ENCODE measurements at places on chromosomes 3 and 15. TPM values are rescaled to one million over a fixed set of nuclear protein-coding genes. Genes with fewer than 3 reads are reported as not detected.

ITPKA gene
- 33.3 TPM for polyA plus RNA-seq

PLA1A gene
- 2.9 TPM for polyA plus RNA-seq

FOXP1 gene
- polyA plus RNA-seq, result 76.8 TPM

PP2D1 gene
- 0.40 TPM for polyA plus RNA-seq

DNA sequence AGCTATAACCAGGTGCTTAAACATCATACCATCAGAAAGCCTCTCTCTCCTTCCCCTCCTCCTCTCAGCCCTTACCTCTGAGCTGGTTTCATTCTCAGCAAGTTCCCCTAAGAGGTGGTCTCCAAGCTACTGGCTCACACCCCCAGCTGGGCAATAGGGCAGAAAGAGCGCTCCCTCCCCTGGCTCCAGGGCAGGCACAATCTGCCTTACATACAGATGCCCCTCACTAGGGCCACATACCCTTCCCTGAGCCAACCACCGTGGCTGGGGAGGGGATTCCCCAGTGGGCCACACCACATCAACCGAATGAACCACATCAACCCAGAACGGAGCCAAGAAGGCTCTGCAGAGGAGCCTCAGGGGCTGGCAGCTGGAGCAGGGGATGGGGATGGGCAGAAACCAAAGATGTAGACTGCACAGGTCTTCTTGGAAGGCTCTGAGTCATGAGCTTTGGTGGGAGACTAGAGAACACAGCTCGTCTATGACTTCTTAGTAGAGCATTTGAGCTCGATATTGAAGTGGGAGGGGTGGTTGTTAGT, 4.6 kb upstream of the FBLN2 start:
- DNase-seq, result no peak

GRCh38 chr3:12195231-12195630, 36.5 kb upstream of the TIMP4 start:
- no peak for DNase-seq

DNA sequence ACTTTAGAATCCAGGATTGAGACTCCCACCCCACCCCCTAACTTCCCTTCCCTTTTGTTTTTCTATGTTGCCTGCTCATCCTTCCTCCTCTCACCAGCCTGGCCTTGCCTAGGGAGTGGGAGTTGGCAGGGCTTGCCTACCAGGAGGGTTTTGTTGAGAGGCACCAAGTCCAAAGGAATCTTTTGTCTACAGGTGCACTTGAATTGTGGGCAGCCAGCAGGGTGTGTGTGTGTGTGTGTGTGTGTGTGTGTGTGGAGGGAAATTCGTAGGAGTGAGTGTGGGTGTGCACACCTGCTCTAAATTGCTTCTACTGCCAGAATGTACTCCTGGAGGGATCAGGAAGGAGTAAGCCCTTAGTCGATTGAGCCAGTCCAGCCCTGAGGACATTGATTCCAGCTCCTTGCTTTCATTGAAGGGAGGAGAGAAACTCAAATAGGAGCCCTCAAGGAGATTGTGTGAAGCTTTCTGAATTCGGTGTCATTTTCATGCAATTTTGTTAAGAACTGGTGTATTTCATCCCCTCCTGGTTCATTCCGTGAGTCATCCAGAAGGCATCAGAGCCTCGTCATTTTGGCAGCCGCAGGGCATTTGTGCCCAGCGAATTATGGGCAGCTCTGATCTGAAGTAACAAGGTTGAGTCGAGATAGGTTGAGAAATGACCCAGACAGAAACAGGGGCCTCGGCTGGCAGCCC, 112.1 kb downstream of the SLCO3A1 start:
- no peak for DNase-seq

GRCh38 chr15:40008061-40008765, 30.8 kb downstream of the SRP14 start:
- no peak for DNase-seq

DNA sequence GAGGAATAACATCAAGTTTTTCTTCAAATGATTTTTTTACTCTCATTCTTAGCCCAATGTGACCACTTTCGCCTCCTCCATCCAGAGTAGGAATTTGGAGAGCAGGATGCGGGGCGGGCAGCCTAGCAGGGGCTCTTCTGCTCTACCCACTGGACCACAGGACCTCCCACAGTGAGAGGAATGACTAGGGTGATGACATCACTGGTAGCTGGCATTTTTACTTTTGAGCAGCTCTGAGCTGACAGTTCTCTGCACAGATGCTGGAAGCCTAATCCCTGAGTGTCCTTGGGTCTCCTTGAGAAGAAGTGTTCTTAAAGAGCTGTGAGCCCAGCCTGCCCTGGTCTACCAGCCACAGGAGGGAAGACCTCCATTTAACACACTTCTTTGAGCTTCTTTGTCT, 1.4 kb upstream of the HCN4 start:
- no peak for DNase-seq

DNA sequence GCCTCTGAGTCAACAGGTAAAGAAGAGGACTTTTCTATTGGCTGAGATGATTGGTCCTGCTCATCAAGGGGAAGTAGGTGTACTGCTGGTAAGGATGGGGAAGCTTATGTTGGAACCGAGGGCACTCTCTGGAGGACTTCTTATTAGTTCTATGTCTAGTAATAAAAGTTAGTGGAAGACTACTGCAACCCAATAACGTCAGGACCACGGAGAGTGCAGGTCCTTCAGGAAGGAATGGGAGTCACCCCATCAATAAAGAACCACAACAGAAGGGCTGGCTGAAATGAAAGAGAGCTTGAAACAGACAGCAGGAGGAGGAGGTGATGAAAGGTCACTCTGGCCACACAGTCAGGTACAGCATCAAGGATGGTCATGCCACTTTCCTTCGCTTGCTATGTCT, 68.8 kb upstream of the PRR23E start:
- no peak for DNase-seq

DNA sequence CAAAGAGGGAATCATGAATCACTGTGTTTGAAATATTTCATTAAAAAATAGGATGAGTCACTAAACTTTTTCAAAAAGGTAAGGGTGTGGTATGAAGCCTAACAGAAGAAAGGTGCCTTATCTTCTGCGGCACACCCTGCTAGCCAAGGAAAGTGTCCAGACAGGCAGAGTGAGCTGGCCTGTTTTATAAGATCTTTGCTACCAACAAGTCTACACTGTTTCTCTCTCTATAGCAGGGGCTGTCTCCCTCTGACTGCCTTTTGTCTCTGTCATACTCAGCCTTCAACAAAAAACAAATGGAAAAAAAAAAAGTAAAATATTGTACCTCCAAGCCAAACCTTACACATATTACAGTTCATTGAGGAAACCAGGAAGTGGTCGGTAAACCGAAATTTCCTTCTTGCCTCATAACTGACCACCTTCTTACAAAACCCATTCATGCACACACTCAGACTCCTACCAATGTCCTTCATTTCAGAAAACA, 9.1 kb downstream of the ZDHHC3 start:
- peak; percentile 40 for DNase-seq

Data from hepatocyte (in vitro differentiated cells).